ENCODE measurements at places on chromosomes 4 and X.

DNA sequence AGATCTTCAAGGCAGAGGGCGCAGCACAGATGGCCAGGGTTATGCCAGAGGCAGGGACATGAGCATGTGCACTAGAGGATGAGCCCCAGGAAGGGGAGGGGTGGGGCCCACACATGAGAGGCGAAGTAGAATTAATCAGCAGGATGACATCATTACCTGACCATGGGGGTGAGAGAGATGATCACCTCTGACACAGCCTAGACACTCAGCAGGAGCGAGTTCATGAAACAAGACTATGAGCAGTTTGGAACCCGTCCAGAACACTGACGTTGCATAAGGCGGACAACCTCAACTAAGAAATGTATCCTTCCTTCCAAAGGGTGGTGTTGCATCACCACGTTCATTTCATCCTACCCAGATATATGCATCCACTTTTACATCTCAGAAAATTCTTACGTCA, 446.7 kb upstream of the TENM3 start:
- DNase-seq: no peak

DNA sequence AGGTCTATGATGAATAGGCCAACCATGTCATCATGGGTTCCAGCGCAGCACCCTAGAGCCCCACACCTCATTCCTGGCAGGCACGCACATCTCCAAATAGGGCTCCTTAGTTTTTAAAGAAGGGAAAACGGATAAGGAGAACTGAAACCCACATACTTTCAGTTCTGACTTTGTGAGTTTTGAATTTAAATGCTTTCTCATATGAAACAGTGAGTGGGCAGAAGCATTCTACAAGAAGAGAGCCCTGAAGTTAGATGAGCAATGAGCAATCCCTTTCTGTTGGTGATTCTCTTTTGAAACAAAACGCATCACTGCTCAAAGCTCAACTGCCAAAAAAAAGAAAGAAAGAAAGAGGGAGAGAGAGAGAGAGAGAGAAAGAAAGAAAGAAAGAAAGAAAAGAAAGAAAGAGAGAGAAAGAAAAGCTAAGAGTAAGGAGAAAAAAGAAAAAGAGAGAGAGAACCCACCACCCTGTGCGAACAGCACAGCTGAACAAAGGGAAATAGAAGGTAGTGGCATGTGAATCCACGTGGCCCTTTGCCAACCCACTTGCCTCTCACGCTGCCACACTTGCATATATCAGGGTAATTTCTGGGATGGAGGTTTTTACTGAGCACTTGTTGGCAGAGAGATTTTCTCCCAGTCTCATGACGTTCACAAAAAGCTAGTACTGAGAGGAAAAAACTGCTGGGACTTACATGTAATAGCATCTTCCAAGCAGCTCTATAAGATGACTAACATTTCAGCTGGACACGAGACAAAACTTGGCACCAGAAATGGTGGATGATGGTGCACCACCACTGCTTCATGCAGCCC, 31.0 kb downstream of the TMSB4X start:
- DNase-seq: no peak

GRCh38 chr4:181536811-181537434, 706.3 kb upstream of the TENM3 start:
- DNase-seq: no peak

DNA sequence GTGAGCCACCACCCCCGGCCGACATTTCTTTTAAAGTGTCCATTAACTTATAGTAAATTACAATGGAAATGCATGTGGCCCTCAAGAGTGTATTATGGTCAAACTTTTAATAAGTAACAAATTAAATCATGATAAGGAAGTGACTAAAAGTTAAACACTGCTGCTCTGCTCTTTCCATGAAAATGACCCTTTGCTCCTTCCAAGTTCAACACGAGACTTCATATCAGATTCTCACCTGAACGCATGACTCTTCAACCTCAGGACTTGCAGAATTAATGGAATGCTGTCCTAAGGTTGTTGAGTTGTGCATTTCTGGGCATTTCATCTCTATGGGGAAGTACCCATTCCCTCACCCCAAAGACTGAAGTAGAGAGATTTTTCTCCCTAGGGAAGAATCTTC, 27.1 kb downstream of the AWAT2 start:
- no peak for DNase-seq

- DNase-seq: no peak
Observed at GRCh38 chr4:146450524-146450923, 71.2 kb downstream of the SLC10A7 start.

- DNase-seq: no peak
Observed at GRCh38 chrX:21800344-21800770, 39.1 kb upstream of the MBTPS2 start.

DNA sequence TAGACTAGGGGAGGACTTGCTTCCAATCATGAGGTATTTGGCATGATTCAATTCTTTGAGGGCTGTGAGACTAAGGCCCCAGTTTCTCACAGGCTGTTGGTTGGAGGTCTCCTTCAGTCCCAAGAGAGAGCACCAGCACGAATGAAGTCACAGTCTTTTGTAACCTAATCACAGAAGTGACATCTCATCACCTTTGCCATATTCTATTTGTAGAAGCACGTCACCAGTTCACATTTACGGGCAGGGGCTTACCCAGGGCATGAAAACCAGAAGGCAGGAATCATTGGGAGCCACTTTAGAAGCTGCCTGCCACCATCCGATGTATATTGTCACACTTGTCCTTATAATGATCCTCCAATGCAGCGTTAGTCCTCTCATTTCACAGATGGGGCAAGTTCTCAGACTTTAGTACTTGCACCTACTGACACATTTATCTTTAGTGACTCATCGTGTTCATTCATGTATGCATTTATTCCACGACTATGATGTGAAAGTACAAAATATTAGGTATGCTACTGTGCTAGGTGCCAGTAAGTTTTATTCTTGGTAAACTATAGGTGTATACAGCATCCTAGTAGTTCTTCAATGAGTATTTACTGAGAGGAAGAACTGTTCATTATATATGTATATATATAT, 163.8 kb upstream of the PGRMC2 start:
- DNase-seq: no peak

- DNase-seq: no peak
Observed at GRCh38 chr4:3246458-3247398, 2.2 kb upstream of the MSANTD1 start.

DNA sequence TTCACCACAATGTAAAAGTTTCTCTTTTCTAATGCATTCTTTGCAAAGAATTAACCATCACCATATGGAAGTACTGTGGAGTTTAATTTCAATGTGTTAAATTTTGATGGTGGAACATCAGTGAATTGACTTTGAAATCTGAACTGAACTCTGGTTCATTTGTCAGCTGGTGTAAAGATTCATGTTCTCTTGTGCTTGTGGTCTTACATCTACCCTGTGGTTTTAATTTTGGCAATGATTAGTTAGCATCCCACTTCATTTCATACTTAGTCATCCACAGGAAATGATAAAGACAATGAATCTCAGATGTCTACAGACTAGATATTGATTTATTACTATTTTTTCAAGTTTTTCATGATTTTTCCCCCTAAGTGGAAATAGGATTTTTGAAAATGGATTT, 77.8 kb downstream of the GRID2 start:
- DNase-seq: no peak

GRCh38 chr4:157582141-157582540, 361.6 kb downstream of the GRIA2 start:
- DNase-seq: no peak

- no peak for DNase-seq
Observed at GRCh38 chr4:185054886-185055285, 36.6 kb downstream of the HELT start.

DNA sequence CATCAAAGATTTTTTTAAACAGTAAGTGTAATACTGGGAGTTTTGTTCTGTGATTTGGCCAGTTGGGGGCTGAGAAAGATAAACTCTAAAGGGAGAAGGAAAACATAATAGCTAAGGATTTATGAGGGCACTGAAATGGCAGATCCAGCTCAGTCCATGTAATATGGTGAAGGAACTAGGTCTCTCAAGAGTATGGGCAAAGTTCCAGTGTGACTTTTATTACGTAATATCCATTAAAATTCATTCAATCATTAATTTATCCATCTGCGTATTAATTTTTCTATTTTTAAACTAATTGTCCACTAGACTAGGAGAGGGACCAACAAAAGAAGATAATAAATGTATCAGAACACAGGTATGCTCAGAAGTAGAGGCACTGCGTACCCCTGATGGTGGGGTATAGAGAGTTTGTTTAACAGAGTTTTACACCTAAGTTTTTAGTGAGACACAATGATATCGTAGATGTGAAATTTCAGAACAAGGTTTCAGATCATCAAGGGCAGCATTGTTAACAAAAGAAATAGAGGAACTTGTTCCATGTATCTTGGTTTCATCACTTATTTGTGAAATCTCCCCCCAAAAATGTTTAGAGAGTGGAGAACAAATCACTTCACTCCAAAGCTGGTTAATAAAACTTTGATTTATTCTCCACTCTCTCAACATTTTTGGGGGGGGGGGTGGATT, 351.1 kb downstream of the GRXCR1 start:
- DNase-seq: no peak

DNA sequence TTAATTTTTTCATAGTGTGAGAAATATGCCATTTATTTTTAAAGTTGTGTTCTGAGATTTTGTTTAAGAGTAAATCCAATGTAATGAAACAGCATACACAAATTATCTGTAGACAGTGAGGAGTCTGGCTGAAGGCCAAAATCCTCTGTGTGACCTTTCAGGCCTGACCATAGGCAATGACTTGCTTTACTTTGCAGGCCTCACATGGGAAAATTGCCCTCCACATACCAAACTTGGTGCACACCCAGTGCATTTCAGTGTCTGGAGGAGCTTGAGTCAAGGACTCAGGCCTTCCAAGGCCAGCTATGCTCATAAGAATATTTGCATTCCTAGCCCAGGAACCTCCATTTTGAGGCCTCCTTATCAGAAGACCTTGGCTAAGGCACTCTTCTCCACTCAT, 430.1 kb downstream of the GABRG1 start:
- no peak for DNase-seq

GRCh38 chr4:112648263-112649054, 11.5 kb downstream of the LARP7 start:
- no peak for DNase-seq
